Vagina (tissue), 2 donors: ENCODE measurements at places on chromosomes 6 and 20.
A peak's percentile ranks its signal among the peaks of the same experiment; 100 is the strongest.

GRCh38 chr6:26054781-26055718 is 32.2 kb upstream of the HFE start:
- no peak for DNase-seq

- DNase-seq: no peak
These were observed 1.5 kb downstream of the VARS2 start for GRCh38 chr6:30915591-30915946.

DNA sequence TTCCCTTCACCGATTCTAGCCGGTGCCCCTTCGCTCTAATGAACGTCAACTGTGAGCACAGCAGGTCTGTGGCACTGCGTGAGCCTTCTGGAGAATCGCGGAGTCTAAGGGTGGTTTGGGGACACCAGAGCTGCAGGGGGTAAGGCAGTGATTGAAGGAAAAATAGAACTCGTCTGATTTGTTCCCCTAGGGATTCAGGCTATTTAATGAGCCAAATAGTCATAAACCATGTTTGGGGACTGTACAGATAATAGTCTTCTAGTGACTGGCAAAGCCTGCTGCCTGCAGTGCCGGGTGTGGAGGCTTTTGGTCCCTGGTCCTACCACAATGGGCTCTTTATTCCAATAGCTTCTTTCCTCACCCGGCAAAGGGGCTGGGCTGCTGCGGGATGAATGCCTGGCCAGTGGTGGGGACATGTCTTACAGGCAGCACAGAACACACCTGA is 11.1 kb upstream of the NTSR1 start:
- DNase-seq: no peak

- DNase-seq: no peak
These were observed 80.5 kb downstream of the PRSS35 start for GRCh38 chr6:83592770-83593394.

DNA sequence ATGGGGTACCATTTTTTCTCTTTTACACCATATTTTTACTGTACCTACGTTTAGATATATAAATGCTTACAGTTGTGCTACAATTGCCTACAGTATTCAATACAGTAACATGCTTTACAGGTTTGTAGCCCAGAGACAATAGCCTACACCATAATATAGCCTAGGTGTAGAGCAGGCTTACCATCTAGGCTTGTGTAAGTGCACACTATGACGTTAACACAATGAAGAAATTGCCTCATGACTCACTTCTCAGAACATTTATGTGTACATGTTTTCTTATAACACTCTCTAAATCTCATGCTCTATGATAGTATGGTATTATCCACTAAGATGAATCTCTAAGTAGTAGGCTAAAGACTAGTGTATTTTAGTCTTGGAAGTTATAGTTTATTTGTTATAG is 13.5 kb downstream of the GPR63 start:
- no peak for DNase-seq

DNA sequence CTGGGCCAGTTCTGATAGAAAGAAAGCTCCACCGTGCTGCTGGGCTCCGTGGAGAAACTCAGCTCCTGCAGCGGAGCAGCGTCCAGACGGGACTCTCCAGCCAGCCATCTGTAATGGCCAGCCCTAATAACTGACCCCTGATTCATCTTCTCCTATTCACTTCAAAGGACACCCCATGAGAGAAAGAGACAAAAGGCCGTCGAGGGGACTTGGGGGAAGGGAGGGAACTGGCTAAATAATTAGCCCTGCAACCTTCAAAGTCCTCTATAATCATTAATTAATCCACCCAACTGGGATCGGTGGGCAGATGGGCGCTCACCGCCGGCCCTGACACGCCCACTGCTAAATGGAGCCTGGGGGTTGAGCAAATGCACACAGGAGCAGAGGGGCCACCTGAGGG is 512.4 kb downstream of the CD83 start:
- DNase-seq: no peak

- no peak for DNase-seq
These were observed 142.1 kb downstream of the TAF4 start for GRCh38 chr20:61923371-61924166.

DNA sequence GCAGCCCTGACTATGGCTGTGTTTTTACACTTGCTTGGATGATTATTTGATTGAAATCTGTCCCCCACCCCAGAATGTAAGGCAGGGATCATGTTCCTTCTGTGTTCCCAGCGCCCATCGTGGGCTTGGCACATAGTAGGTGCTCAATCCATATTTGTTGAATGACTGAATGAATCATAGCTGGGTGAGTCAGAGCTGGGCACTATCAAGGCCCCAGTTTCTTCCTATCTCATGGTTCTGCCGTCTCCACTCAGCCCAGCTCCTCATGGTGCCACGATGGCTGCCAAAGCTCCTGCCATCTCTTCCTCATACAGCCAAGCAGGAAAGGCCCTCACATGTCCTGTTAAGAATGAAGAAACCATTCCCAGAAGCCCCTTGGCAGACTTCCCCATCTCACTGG is 29.0 kb downstream of the CEBPB start:
- DNase-seq: no peak

- no peak for DNase-seq
These were observed 69.0 kb downstream of the AFG1L start for GRCh38 chr6:108363889-108364313.

DNA sequence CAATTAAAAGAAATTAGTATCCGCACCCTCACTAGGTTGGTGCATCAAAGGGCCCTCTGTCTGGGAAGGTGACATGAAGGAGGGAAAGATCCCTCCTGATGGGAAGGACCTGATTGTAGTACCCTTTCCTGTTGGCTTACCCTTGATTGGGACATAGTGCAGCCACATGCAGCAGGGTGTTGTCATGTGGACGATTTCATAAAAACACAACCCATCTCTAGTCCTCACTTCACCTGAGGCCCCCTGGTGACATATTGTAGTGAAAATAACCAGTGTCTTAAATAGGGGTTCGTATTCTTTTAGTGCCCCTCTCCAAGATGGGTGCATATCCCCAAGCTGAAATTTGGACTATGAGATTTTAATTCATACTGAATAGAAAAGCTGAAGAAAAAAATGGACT is 97.3 kb downstream of the SLX4IP start:
- DNase-seq: no peak

DNA sequence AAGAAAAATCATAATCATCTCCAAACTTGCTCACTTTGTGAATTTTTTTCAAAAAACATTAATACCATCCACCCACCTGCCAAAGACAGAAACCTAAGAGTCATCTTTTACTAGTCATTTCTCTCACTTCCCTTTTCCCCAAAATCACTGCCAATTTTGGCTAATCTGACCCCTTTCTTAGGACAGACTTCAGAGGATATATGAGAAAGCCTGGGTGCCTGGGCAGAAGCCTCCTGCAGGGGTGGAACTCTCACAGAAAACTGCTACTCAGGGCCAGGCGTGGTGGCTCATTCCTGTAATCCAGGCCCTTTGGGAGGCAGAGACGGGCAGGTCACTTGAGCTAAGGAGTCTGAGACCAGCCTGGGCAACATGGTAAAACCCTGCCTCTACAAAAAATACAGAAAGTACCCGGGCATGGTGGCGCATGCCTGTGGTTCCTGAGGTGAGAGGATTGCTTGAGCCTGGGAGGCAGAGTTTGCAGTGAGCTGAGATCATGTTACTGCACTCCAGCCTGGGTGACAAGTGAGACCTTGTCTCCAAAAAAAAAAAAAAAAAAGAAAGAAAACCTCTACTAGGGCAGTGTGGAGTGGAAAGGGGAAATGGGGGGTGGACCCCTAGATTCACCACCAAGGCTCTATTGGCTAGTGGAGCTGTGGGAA is 3.8 kb downstream of the DEK start:
- no peak for DNase-seq

DNA sequence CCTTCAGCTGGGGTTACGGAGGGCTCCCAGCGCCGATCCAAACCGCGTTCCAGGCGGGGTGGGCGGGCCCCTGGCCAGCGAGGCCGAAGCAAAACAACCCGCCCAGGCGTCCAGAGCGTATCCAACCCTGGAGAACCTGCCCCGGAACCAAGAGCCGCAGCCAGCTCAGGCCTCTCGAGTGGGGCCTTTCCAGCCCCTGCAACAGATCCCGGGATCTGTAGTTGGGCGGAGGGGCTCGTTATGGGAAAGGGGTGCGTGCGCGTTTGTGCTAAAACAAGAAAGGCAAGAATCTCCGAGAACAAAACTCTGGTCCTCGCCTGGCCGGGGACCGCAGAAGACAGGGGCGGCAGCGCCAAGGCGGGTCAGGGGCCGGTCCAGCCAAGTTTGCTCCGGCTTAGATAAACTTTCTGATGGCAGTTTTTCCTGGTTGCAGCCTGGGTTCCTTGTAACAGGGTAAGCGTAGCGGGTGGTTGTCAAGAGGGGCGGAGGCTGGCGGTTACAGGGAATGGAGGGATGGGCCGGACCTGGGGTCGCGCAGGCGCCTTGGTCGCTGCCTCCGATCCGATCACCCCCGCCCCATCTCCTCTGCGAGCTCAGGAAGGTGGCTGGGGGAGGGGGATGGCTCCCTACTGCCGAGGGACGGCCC is 448 bp upstream of the RIN2 start:
- DNase-seq: no peak

DNA sequence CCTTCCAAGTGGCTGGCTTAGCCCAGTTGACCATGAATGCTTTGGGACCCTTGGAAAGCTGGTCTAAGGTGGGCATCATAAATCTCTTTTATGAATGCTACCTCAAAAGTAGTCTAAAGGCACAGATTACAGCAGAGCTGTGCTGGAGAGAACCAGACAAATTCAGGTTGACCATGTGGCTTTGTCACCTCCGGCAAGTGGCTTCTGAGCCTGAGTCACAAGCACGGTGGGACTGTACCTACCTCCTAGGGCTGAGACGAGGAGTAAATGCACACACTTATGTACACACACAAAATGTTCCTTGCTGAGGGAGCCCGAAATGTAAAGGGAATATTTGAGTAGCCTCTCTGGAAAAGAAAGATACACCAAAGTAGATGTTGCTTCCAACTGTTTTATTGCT is 155.9 kb downstream of the NFATC2 start:
- DNase-seq: no peak

DNA sequence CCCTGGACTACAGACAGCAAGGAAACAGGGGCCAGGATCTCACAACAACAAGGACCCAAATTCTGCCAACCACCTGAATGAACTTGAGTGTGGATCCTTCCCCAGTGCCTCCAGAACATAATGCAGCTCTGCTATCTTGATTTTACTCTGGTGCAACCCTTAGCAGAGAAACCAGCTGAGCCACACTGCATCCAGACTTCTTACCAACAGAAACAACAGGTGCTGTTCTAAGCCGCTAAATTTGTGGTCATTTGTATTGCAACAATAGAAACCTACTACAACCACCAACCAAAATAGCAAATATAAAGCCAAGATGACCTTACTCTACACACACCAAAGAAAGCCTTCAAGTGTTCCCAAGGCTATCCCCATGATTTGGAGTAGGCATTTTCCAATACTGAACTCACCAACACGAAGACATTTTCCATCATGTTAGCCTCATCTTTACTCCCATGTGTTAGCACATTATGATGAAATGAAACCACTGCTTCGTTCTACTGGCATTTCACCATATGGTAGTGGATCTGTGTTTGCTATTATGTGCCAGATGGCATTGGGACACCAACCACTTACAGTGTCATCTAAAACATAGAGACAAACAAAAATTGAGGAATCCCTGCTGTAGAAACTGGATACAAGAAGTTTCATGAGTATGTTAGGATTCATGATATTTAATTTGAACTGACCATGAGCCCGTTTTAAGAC is 249.8 kb upstream of the ID4 start:
- DNase-seq: no peak

DNA sequence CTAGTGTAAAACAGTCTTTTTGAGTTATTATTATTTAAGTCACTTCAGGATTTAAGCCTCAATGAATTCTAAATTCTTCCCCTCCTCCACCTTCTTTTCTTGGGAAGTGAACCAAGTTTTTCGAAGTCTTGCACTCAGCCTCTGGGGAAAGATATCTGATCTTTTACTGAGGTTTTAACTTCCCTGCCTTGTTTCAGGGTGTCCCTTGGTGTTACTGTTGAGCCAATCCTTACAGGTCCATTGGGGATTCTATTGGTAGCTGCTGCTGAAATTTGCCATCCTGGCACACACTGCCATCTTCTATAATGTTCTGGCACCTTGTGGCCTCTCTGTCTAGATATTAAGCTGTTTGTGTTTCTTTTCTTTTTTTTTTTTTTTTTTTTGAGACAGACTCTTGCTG is 31.7 kb downstream of the BEND6 start:
- DNase-seq: no peak

- peak; percentile 78 for DNase-seq
These were observed 263.8 kb upstream of the FOXQ1 start for GRCh38 chr6:1047981-1048541.

DNA sequence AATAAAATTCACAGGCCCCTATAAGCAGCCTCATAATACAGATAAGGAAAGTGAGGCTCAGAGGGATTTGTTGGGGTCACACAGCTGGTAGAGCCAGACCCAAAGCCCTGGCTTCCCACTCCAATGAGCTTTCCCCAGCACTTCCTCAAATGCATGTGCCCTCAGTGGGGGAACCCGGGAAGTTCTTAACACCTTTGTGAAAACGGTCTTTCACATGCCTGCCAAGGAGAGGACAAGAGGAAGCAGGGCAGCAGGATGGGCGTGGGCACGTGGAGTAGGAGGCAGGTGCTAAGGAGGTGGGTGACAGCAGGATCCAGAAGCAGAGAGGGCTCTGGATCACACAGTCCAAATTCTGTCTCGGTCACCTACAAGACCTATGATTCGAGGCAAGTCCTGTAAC is 598 bp downstream of the PI16 start:
- no peak for DNase-seq

- no peak for DNase-seq
These were observed 332.6 kb upstream of the TBX18 start for GRCh38 chr6:85096976-85097375.

GRCh38 chr20:33277471-33278441 is 5.3 kb upstream of the BPIFB1 start:
- no peak for DNase-seq

- DNase-seq: no peak
These were observed 42.9 kb upstream of the FABP7 start for GRCh38 chr6:122736616-122737015.

DNA sequence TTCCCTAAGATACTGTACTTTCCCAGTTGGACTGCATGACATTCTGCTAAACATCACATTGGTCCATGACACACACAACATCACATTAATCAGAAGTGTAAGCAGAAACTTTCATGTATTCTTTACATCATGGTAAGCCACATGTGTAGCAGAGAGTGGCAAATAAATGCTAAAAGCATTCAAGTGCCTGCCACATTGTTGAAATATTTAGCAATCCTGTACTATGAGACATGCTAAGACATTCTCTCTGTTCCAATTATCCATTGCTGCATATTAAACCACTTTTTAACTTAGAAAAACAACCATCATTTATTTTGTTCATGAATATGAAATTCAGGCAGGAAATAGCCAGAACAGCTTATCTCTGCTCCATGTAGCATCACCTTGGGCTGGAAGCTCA is 207.7 kb upstream of the GJE1 start:
- no peak for DNase-seq

GRCh38 chr6:47680051-47680450 is 18.3 kb upstream of the ADGRF4 start:
- DNase-seq: no peak

GRCh38 chr6:44064089-44064947 is 62.9 kb downstream of the MRPL14 start:
- peak; percentile 96 for DNase-seq
